ENCODE measurements at places on chromosomes 6 and 20.

DNA sequence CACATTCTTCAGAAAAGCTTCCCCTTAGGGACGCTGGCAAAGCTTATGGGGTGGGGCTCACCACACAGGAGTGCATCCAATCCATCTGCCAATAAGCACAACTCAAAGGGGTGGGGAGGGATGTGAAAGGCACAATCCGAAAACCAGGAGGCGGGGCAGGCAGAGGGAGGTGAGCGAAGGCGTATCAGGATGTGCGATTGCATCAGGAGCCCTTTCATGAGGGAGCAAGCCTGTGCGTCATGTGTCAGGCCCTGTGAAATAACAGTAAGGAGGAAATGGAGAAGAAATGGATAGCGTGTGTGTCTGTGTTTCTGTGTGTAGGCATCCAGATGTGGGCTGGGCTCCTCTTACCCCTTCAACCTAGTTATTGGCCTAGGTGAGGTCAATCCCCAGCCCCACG, 382.4 kb upstream of the CDH4 start:
- DNase-seq: peak; percentile 22

GRCh38 chr20:21244808-21245207, 58.3 kb upstream of the XRN2 start:
- DNase-seq: no peak

- DNase-seq: peak; percentile 41
Observed at GRCh38 chr6:106973836-106974335, 643 bp downstream of the CD24 start.

- peak; percentile 73 for DNase-seq
Observed at GRCh38 chr6:33672808-33673207, 38.7 kb downstream of the UQCC2 start.

GRCh38 chr6:24919056-24919892, 16.5 kb downstream of the RIPOR2 start:
- no peak for DNase-seq

DNA sequence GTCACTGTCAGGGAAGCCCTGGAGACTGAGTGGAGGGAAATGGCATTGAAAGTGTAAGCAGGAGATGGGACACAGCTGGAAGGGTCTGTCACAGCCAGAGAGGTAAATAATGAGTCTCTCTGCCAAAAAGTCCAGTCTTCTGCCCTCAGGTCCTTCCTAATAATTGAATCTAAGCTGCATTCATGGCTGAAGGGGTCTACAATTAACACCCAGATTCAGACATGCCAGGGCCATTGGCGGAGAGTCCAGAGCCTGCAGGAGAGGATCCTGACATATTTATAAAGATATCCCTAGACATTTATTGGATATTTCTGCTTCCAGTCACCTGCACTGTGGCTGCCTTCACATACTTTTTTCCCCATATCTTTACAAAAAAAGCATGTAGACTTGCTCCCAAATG, 89.0 kb downstream of the LRFN2 start:
- no peak for DNase-seq

- DNase-seq: no peak
Observed at GRCh38 chr6:167915139-167915538, 82.3 kb upstream of the KIF25 start.

- DNase-seq: no peak
Observed at GRCh38 chr6:1636272-1636825, 26.6 kb downstream of the FOXC1 start.

DNA sequence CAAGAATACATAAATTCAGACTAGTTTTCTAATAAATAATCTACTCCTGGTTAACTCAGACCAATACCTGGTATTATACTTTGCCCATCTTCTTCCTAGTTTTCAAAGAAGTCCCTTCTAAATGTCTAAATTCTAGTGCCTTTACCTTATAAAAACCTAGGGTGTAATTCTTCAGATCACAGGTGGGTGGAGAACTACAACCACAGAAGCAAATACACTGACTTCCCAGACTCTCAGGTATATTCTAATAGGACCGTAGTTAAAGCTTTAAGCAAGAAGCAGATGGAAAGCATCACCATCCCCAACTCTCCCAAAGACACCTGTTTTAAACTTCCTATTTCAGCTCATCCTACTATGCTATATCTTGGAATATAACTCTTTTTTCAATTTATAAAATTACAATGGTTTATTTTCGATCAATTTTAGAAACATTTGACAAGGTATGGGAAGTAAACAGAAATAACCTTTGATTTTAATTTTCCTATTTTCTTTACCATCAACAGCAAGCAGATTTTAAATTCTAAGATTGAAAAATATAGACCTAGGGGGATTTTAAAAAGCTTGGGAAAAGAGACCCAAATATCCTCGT, 15.8 kb downstream of the MAN1A1 start:
- peak; percentile 60 for DNase-seq

DNA sequence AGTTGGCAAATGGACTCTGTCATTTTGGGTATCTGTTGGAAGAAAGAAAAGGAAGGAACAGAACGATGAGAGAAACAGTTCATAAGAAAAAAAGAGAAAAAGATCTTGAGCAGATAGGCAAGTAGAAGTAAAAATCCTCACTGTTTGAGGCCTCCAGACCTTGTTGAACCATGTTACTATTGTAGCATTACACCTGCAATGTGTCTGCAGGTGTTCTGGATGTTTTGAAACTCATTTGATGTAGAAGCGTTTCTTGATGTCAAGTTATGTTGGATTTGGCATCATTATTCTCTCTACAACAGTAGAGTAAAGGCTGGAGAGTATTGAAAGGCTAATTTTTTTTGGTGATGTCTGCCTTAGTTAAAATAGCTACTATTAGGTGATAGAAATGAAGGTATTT, 108.7 kb downstream of the CARMIL1 start:
- DNase-seq: no peak

DNA sequence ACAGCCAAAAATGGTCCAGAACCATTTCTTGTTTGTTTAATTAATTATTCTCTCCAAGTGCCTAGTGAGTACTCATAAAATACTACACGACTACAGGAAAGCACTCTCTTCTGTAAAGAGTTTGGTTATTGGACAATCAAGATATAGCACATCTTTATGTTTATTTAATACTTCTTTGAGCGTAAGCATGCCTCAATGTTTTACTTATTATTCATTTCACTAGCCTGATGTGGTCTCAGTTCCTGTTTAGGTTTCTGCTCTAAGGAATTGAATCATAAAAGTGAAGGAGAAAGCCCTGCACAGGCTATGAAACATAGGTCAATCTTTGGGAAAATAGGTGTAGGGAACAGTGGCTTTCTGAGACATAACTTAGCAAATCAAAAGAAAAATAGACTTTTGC, 45.9 kb upstream of the AIG1 start:
- DNase-seq: no peak

DNA sequence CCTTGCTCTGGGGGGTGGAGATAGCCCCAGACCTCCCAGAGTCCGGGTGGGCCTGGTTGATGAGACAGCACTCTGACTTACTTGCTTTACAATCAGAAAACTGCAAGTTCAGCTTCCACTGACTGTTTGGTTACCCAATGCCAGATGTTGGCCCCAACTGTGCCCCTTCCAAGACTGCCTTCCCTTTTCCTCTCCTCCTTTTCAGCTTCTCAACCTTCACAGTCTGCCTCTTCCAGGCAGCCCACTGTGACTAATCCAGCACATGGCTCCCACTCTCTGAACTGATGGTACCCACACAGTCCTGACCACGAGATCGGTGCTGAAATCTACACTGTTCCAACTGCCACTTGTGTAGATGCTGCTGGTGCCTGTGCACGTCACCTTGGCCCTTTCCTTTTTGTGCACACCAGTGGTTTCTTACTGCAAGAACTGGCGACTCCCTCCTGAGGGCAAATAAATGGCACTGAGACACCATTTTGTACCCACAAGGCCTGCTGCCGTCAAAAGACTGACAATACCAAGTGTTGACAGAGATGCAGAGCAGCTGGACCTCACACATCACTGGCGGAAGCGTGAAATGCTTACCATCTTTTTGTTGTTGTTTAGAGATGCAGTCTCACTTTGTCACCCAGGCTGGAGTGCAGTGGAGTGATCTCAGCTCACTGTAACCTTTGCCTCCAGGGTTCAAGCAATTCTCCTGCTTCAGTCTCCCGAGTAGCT, 1.8 kb upstream of the ARFGAP1 start:
- no peak for DNase-seq

DNA sequence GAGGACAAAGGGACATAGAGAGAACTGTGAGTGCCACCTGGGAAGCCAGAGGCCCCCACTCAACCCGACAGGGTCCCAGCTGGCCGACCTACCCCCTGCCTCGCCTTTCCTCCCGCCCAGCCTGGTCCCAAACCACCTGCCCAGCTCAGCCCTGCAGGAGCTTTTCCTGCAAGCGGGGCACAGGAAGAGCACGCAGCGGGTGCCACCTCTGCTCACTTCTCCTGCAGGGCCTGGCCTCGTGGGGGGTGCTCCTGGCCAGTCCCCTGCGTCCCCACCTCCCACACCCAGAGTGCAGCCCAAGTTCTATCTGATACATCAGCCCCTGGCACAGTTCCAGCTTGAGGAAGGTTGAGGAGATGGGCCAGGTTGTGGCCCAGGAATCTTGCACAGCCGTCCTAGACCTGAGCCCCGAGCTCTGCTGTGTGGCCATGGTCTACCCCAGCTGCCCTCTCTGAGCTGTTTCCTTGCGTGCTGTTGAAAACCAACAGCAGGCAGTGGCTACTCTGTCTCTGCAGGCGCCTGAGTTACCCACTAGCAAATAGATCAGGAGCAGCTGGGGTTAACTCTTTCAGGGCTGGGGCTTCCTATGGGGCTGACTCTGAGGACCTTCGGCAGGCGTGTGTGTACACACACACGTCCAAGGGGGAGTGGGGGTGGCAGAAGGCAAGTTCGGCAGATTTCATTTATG, 1.7 kb downstream of the NECAB3 start:
- no peak for DNase-seq

- no peak for DNase-seq
Observed at GRCh38 chr20:8815208-8815607, 253.7 kb upstream of the PLCB4 start.

DNA sequence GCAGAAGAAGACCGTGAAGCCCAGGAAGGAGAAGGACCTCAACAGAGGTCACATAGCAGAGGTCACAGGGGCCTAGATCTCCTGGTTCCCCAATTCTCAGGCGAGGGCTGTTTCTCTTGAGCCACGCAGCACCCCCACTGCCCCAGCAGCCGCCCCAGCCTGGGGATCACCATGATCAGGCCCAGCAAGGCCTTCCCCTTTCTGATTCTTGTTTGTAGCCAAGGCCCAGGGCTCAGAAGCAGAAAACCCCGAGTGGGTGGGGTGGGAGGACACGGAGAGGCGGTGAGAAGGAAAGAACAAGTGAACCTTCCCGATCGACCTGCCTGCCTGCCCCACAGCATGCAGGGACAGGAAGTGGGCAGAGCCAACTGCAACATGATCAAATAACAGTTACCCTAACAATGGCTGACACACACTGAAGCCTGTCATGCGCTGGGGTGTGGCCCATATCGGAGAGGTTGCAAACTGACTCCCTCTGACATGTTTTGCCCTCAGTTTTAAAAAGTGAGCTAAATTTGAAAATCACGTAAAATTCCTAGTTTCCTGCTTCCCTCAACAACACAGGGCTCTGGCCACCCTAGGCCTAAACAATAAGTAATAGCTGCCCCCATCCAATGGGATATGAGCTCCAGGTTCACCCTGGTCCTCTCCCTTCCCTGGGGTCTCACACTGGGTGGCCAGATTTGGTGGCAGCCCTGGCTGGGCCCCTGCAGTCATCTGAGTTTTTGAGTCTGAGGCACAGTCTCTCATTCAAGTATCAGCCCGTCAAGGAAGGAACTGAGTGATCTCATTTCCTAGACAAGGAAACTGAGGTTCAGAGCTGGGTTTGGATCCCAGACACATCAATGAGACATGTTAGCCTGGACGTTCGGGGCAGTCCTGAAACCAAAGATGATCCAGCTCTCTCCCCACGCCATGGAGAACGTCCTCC, 6.5 kb downstream of the PEDS1 start:
- DNase-seq: peak; percentile 93

DNA sequence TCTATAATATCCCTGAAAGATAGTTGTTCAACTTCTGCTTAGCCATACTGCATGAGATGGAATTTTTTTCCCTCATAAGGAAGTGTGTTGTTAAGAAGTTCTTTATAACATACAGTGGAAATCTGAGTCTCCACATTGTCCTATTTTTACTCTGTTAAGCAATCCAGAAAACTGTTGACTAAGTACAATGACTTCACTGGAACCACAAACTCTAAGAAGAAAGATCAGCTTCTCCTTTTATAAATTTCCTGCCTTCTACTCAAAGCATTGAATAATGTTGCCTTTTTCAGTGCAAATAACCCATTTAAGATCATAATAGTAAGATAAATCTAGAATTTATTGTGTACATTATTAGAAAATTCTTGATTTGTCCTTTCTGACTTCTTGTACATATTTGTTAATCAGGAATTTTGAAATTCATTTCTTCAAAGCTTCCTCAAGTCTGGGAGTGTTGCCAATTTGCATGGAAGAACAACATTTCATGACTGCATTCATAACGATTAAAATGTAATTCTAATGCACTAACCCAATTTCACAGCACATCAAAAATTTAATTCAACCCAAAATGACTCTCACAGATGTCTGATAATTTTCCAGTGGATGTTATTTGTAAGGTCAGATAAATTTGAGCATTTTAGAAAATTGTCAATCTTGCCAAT, 45.6 kb upstream of the ANKEF1 start:
- DNase-seq: no peak

DNA sequence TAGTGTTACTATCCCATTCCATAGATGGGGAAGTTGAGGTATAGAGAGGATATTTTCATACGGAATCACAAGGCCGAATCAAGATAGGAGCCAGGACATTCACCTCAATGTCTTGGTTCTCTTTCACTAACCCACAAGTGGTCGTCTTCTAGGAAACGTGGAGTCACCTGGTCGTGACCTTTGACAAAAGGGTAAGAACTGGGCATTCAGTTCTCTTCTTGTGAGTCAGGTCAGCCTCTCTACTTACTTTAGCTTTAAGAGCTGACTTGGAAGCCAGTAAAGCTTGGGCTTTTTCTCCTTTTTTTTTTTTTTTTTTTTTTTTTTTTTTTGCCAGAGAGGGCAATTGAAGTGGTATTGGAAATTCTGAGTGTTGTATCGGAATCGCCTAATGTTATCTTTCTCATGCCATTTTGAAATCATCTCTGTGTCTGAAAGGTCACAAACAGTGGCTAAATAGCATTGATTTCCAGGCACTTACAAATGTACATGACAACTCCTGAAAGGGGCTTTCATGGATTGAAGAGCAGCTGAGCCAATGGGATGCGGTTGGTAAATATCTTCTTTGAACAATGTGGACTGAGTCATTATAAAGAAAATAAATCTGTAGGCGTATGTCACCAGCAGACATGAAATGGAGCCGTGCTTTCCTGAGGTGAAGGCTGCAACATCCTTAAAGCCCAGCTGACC, 356.9 kb downstream of the KIF16B start:
- DNase-seq: no peak

GRCh38 chr6:90190752-90191395, 105.8 kb downstream of the BACH2 start:
- DNase-seq: no peak

Measured in RWPE1 (cell line).